Heart left ventricle (tissue), 16 donors: ENCODE measurements at places on chromosomes 7 and 10. TPM values are rescaled to one million over a fixed set of nuclear protein-coding genes. Genes with fewer than 3 reads are reported as not detected.

EGFR gene
- 8.7 TPM for total RNA-seq

ZNF239 gene
- 1.1 TPM for total RNA-seq

SPDYE2 gene
- total RNA-seq: not detected

SH2D4B gene
- not detected for total RNA-seq

DHTKD1 gene
- 28.2 TPM for total RNA-seq

ASB4 gene
- total RNA-seq: 2.3 TPM

CASTOR2 gene
- 180 TPM for total RNA-seq

FOXI2 gene
- total RNA-seq: 0.56 TPM

CCL26 gene
- total RNA-seq: not detected

GNAT3 gene
- not detected for total RNA-seq

PON1 gene
- total RNA-seq: not detected

PDE1C gene
- total RNA-seq: 107 TPM

PSD gene
- total RNA-seq: 1.7 TPM

POLR2J2 gene
- 3.3 TPM for total RNA-seq

OPN4 gene
- 0.28 TPM for total RNA-seq

SPDYE5 gene
- not detected for total RNA-seq

PLAU gene
- total RNA-seq: 10.3 TPM

TLX1 gene
- 0.19 TPM for total RNA-seq

ELN gene
- 58.4 TPM for total RNA-seq

SFXN2 gene
- 2.8 TPM for total RNA-seq

OPN1SW gene
- total RNA-seq: not detected

CPA5 gene
- not detected for total RNA-seq

TRIM74 gene
- total RNA-seq: not detected

SPDYE6 gene
- total RNA-seq: not detected

MLXIPL gene
- total RNA-seq: 2.5 TPM
